Epithelial cell of umbilical artery (primary cell): ENCODE measurements at places on chromosomes 1 and 21. TPM values are rescaled to one million over a fixed set of nuclear protein-coding genes. Genes with fewer than 3 reads are reported as not detected.

Gene UMODL1
- not detected in 2 replicates for total RNA-seq

Gene HTR1D
- 0.32 and 1.1 TPM in 2 replicates for total RNA-seq

Gene WNT3A
- not detected in 2 replicates for total RNA-seq

Gene DDR2
- 6.8 and 16.7 TPM in 2 replicates for total RNA-seq

Gene SPRR2A
- not detected in 2 replicates for total RNA-seq

Gene ACTL8
- under 0.01 TPM in 1 of 2 replicates, not detected in the other for total RNA-seq

Gene SH2D1B
- total RNA-seq: not detected in 2 replicates

Gene OR6K3
- total RNA-seq: not detected in 2 replicates

Gene TNNT2
- total RNA-seq: not detected in 2 replicates

Gene MROH9
- total RNA-seq: not detected in 2 replicates

Gene SLAMF8
- not detected in 2 replicates for total RNA-seq

Gene RBBP4
- 135 and 176 TPM in 2 replicates for total RNA-seq

Gene WNT9A
- 1.3 and 2.1 TPM in 2 replicates for total RNA-seq

Gene RSPH1
- not detected in 2 replicates for total RNA-seq

Gene EXO1
- total RNA-seq: 13.0 and 22.3 TPM in 2 replicates

Gene FCAMR
- total RNA-seq: not detected in 2 replicates

Gene MROH7
- under 0.01 and 0.30 TPM in 2 replicates for total RNA-seq

Gene FCRL6
- under 0.01 and 0.30 TPM in 2 replicates for total RNA-seq

Gene RHOU
- 0.32 and 0.46 TPM in 2 replicates for total RNA-seq

Gene NEXN
- 1.6 and 3.0 TPM in 2 replicates for total RNA-seq

Gene CD247
- total RNA-seq: not detected in 2 replicates

Gene CAMK1G
- not detected in 2 replicates for total RNA-seq

Gene OR2L8
- under 0.01 and 0.30 TPM in 2 replicates for total RNA-seq

Gene RPS8
- 1,943 and 2,370 TPM in 2 replicates for total RNA-seq

Gene CR1L
- total RNA-seq: not detected in 2 replicates

Gene C1orf56
- total RNA-seq: 1.3 and 1.5 TPM in 2 replicates

Gene CELA2A
- total RNA-seq: not detected in 2 replicates

Gene PLEKHN1
- total RNA-seq: 0.30 and 0.32 TPM in 2 replicates

Gene MAEL
- total RNA-seq: 0.32 TPM in 1 of 2 replicates, not detected in the other

Gene FMO2
- not detected in 2 replicates for total RNA-seq

Gene ADAMTS5
- total RNA-seq: under 0.01 TPM in 2 replicates

Gene EDARADD
- total RNA-seq: under 0.01 TPM in 1 of 2 replicates, not detected in the other

Gene NPL
- total RNA-seq: 0.65 and 2.1 TPM in 2 replicates

Gene GUCA2B
- total RNA-seq: not detected in 2 replicates

Gene VSIG8
- total RNA-seq: under 0.01 TPM in 1 of 2 replicates, not detected in the other
